ENCODE measurements at places on chromosomes 2 and 18.

DNA sequence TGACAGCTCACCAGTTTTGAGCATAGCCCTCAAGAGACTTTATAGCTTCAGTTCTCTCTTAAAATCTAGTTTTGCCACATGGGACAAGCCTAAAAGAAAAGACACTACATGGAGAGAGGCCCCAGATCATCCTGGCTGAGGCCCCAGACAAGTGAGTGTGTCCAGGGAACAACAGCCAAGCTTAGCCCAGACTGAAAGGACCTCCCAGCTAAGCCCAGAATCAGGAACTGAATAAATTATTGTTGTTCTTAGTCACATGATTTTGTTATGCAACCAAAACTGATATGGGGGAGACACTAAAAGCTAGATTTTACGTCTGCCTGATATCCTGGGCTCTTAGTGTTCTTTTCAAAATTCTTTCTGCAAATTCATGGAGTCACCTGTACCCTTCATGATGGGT is 29.3 kb upstream of the LBH start:
- no peak for DNase-seq

DNA sequence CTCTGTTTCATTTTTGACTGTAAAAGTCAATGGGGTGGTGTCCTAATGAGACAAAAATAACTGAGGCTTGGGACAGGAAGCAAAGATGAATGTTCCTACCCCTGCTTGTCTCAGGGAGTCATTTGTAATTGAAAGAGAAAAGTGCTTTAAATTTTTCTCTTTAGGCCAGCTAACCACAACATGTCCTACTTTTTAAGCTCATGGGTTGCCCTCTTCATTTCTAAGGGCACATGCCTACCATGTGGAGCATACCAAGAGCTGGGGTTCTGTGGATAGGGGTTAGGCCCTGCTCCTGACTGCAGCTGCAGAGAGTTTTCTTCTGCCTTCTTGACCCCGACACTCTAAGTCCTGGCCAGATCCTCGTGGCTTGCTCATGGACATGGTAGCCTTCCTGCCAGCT is 96.8 kb upstream of the ARL4C start:
- no peak for DNase-seq

DNA sequence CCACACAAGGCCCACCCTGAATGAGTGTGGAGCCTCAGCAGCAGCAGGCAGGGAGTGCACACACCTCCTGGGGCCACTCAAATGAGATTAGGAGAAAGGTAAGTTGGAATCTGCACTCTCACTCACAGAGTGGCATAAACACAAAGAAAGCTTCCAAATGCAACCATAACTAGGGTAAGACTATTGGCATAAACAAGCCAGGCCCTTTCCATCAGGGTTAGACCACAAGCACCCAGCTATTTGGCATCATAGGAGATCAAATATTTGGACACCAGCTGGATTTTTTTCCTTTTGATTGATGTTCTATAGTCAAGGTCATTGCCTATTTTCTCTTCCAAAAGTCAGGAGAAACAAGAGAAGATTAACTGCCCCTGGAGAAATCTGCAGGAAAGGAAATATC is 471.5 kb downstream of the TXNL1 start:
- DNase-seq: no peak

DNA sequence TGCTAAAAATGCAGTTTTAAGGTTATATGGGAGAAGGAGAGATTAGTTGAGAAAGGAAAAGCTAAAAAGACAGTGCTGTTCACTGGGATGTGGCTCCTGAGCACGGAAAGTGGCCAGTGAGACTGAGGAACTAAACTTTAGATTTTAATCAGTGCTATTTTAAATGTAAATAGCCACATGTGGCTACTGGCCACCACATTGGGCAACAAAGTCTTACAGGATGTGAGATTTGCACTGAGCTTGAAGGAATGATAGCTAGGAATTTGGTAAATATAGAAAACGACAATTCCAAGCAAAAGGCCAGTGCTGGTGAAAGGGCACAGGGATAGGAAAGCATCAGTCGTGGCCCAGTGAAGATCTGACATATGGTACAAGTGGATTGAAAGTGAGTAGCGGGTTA is 14.1 kb upstream of the SP5 start:
- DNase-seq: no peak

DNA sequence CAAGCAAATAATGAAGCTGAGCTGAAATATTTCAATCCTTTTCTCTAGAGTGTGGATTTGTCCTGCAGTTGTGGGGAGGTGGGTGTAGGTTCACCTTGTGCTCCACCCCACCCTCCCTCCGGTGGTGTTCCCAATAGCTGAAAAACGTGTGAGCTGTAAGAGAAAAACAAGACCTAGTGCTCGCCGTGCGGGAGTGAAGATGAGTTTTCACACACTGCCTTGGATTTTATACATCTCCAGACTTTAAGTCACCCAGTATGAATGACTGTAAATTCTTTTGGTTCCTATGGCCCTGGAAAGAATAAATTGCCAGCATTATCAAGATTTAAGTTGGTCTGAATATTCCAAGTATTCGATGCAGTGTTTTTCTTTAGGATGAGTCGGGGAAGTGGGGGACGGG is 1.9 kb upstream of the SOX11 start:
- DNase-seq: no peak

DNA sequence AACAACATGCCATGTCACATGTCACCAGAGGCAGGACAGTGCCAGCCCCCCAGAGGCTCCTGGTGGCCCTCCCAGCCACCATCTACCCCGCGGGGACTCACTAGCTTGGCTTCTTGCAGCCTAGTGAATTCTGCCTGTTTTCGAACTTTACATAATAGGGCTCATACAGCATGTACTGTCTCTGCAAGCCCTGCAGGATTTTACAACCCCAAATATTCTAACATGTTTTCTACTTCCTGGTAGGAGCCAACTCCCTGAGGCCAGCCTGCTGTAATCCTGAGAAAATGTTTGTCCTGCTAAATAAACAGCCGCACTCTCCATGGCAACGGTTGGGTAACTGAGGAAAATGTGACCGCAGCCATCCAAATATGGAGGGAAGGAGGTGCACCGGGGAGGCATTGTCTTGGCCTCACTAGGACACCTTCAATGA is 2.7 kb downstream of the PER2 start:
- peak; percentile 67 for DNase-seq

DNA sequence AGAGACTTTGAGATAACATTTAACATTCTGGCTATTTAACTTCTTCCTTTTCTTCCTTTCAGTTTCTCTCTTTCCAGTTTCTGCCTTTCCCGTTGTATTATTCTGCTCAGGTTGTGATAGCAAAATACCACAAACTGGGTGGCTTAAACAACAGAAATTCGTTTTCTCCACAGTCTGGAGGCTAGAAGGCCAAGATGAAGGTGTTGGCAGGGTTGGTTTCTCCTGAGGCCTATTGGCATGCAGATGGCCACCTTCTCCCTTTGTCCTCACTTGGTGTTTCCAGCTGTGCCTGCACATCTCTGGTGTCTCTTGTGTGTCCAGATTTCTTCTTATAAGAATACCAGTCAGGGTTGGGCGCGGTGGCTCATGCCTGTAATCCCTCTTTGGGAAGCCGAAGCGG is 34.0 kb downstream of the PHLPP1 start:
- DNase-seq: no peak

DNA sequence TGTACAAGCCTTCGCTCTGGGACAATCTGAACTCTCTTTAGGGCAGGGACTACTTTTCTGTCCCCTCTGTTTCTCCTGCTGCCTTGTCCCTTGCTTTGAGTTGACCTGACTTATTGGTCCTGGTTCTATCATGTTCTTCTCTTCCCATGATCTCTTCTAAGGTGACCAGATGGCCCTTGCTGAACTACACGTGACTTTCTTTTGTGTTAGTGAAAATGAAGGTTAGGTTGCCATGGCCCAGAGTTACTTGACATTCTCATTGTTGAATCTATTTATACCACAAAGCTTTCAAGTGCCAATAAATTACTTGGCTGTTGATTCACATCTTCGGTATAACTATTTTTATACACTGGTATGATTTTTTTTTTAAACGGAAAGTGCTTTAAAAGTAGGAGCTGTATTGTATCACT is 24.4 kb downstream of the MRPL33 start:
- no peak for DNase-seq

GRCh38 chr2:7900593-7900992 is 781.3 kb upstream of the ID2 start:
- DNase-seq: no peak

DNA sequence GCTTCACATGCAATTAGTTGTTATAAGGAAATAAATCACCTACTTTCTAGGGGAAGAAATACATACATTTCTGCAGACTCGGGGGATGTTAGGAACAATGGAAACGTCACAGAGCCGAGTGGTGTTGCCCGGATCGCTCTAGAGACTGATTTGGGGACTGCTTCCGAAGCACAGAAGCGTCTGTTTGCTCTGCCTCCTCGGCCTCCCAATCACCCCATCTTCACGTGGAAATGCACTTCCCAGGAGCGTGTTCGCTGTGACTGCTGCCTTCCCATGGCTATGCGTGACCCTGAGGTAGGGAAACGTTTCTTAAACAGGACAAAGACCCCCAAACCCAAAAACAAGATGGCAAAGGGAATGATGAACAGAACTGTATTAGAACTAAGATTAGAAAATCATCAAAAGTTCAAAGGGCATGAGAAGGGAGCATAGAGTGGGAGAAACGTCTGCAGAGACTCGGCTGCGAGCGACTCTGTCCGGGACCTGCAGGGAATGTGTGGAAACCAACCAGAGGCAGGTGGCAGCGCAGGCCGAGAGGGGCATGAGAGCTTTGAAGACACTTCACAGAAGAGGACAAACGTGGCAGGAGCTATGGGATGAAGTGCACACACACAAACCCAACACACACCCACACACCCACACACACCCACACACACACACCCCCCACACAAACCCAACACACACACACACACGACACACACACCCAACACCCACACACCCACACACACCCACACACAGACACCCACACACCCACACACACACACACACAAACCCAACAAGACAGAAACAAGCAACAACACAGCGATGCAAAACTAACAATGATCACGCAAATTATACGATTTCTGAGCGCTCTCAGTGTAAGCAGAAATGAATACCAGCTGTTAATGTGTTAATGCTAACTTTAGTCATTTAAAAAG is 41.3 kb downstream of the RTP5 start:
- DNase-seq: no peak

GRCh38 chr18:13658436-13659204 is 67.7 kb downstream of the FAM210A start:
- no peak for DNase-seq

DNA sequence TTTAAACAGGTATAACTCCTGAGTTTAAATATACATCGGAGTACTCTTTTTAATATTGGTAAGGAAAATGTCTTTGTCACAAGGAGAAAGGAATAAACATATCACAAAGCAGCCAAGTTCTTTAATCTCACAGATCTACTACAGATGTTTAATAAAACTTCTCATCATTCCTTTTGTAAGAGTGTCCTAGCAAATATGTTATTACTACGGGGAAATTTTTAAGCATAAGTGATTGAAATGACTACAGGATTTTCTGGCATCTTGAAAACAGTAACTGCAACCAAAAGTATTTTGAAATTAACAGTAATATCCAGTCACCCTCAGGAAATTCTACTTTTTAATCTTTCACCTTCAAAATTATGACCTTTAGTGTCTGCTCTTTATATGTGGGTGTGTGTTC is 403.1 kb downstream of the IRS1 start:
- DNase-seq: no peak

DNA sequence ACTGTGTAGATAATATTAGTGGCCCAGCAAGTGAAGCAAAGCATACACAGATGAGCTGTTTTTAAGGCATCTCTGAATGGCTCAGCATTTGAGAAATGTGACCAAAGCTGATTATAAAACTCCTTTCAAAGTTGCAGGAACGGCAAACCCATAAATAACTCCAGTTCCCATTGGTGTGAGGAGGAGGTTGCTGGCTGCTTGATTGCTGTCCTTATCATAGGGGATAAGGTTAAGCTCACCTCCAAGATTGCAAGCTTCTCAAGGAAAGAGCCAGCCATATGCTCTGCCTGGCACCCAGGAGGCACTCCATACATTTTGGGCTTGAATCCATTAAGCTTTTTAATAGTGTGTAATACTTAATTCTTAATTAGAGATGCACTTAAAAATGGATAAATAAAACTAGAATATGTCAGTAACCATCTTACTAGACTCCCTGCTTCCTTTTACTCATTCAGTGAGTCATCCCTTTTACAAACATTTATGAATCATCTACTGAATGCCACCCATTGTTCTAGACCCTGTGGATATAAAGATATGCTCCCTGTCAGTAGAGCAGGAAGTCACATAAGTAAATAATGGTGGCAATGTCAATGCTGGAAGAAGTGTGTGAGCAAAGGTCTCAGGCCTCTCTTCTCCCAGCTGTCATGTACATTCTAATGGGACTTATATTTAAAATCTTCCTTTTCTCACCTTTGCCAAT is 99.3 kb downstream of the SPATS2L start:
- no peak for DNase-seq

GRCh38 chr2:238274152-238274865 is 14.1 kb downstream of the PER2 start:
- DNase-seq: no peak

- no peak for DNase-seq
These were observed 78.1 kb upstream of the YWHAQ start for GRCh38 chr2:9708683-9709538.

- DNase-seq: no peak
These were observed 36.9 kb downstream of the KCTD18 start for GRCh38 chr2:200472853-200473464.

GRCh38 chr2:117684919-117685318 is 129.6 kb upstream of the DDX18 start:
- no peak for DNase-seq

GRCh38 chr2:205060269-205060668 is 515.0 kb downstream of the PARD3B start:
- no peak for DNase-seq

DNA sequence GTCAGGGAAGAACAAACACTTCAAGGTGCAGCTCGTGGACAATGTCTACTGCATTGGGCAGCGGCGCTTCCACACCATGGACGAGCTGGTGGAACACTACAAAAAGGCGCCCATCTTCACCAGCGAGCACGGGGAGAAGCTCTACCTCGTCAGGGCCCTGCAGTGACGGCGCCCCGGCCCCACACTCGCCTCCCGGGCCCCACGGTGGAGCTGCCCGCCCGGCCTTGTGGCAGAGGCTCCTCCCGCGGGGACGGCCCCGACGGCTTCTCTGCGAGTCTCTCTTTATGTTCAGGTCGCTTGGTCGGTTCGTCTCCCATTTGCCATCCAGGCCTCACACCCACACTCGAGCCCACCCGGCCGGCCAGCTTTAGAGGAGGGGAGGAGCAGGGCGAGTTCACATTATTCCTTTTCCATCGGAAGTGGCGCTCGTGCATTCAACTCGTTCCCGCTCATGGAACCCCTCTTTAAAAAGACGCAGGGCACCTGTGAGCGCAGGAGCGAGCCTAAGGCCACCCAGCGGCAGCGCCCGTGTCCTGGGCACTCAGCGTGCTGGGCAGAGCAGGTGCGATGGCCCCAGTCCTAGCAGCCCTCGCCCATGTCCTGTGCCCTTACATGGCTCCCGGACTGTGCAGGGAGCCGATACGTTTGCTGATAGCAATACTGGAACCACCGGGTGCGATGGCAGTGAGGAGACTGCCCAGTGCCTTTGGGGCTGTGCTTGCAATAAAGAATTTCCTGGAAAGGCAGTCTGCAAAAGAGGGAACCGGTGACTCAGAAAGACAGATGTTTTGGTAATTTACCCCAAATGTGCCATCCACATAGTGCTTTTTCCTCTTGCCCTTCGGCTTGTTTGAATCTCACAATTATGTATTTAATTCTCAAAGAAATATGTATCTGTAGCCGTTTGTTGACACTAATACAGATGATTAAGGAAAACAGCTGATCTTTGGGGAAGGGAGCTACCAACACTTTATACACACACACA is 148.6 kb downstream of the NCK2 start:
- no peak for DNase-seq

- DNase-seq: no peak
These were observed 106.7 kb downstream of the XRCC5 start for GRCh38 chr2:216215658-216216390.
